ENCODE measurements at places on chromosomes 3 and 15. TPM values are rescaled to one million over a fixed set of nuclear protein-coding genes. Genes with fewer than 3 reads are reported as not detected.

GRCh38 chr15:97545799-97546198 is 414.7 kb upstream of the ARRDC4 start:
- DNase-seq = no peak
- H3K27ac ChIP-seq = no peak overlapping the region
- H3K4me3 ChIP-seq = no peak overlapping the region
- H3K4me1 ChIP-seq = no peaks in the 10 kb centered on the region

GRCh38 chr3:134879990-134880389 is 84.9 kb downstream of the EPHB1 start:
- no peak overlapping the region for H3K27ac ChIP-seq
- H3K4me1 ChIP-seq = no peaks in the 10 kb centered on the region
- H3K36me3 ChIP-seq = no peaks in the 10 kb centered on the region
- no peak for DNase-seq

- DNase-seq = no peak
- H3K4me3 ChIP-seq = no peak overlapping the region
- no peaks in the 10 kb centered on the region for H3K27me3 ChIP-seq
- no peak overlapping the region for H3K27ac ChIP-seq
Observed at GRCh38 chr15:88174571-88174970, 82.0 kb downstream of the NTRK3 start.

FBXW12 gene
- not detected for total RNA-seq

ANKDD1A gene
- 0.36 TPM for total RNA-seq

HRG gene
- total RNA-seq = 1.1 TPM

DNA sequence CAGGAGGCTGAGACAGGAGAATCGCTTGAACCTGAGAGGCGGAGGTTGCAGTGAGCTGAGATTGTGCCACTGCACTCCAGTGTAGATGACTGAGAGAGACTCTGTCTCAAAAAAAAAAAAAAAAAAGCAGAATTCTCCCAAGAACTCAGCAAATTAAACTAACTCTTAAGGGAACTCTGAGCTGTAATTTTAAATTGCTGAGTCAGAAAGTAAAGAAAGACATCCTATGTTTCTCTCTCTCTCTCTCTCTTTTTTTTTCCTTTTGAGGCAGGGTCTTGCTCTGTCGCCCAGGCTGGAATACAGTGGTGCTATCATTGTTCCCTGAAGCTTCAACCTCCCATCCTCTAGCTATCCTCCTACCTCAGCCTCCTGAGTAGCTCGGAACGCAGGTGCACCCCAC is 20.0 kb upstream of the PHC3 start:
- no peaks in the 10 kb centered on the region for H3K27me3 ChIP-seq
- H3K27ac ChIP-seq = no peak overlapping the region
- H3K36me3 ChIP-seq = no peaks in the 10 kb centered on the region
- no peaks in the 10 kb centered on the region for H3K4me1 ChIP-seq

GRCh38 chr3:69569520-69569919 is 169.7 kb upstream of the MITF start:
- no peaks in the 10 kb centered on the region for H3K4me1 ChIP-seq
- no peaks in the 10 kb centered on the region for H3K27me3 ChIP-seq
- no peak overlapping the region for H3K4me3 ChIP-seq
- H3K36me3 ChIP-seq = no peaks in the 10 kb centered on the region

IREB2 gene
- 37.4 TPM for total RNA-seq

- H3K27ac ChIP-seq = no peak overlapping the region
- no peak overlapping the region for H3K4me3 ChIP-seq
- H3K27me3 ChIP-seq = no peaks in the 10 kb centered on the region
- no peaks in the 10 kb centered on the region for H3K36me3 ChIP-seq
Observed at GRCh38 chr3:101072300-101072699, 79.1 kb upstream of the ABI3BP start.

SLC7A14 gene
- total RNA-seq = not detected

DNA sequence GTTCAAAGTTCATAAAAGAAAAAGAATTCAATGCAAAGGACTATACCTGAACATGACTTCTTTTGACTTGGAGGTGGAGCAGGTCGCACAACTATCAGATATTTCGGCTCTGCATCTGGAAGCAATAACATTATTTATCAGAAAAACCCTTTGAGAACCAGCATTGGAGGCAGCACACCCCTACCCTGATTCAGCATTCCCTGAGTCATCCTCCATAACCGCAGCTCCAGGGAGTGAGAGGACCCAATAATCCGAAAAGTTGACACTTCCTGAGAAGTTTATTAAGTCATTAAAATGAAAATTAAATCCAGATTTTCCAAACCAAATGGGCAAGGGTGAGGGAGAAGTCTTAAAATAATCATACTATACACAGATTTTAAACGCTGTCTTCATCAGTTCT is 90.6 kb downstream of the ABI3BP start:
- no peak overlapping the region for H3K4me3 ChIP-seq
- DNase-seq = no peak
- H3K4me1 ChIP-seq = no peaks in the 10 kb centered on the region
- H3K27ac ChIP-seq = no peak overlapping the region

Data from gastrocnemius medialis (tissue), 4 donors.